ENCODE measurements at places on chromosomes 13 and 19.

DNA sequence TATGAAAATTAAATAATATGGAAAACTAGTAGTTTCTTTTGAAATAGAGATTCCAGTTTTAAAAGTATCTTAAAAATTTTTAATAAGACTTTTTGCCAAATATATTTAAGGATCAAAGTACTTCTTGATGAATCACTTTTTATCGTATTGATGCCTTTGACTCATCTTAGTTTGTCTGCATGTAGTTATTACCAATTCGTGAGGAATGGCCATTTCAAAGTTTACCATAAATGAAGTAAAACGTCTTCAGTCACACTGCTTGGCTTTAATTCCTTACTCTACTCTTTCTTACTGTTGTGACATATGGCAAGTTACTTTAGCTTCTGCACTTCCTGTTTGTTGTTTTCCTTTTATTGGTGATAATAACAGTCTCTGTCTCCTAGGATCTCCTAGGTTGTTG, 38.3 kb downstream of the NDFIP2 start:
- DNase-seq: no peak

DNA sequence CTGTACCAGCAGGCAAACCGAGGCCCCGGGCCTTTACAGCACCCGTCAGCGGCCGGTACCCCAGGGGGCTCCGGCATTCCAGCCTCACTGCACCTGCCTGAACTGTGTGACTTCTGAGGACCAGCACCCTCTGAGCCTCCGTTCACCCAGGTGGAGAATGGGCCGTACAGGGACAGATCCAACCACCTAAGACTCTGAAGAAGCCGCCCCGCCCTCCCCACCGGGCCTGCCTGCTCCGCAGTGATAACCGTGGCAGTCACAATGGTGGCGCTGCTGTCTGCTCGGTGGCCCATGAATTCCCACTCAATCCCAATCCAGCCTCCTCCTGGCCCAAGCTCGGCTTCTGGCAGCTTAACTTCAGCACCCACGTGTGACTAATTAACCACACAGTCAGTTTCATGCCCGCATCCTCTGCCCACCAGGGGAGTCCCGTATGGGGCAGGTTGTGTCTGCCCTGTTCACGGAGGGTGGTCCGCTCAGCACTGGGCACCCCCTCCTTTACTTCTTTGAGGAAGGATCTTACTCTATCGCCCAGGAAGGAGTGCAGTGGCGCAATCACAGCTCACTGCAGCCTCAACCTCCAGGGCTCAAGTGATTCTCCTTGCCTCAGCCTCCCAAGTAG, 3.4 kb downstream of the TCF3 start:
- no peak for DNase-seq

DNA sequence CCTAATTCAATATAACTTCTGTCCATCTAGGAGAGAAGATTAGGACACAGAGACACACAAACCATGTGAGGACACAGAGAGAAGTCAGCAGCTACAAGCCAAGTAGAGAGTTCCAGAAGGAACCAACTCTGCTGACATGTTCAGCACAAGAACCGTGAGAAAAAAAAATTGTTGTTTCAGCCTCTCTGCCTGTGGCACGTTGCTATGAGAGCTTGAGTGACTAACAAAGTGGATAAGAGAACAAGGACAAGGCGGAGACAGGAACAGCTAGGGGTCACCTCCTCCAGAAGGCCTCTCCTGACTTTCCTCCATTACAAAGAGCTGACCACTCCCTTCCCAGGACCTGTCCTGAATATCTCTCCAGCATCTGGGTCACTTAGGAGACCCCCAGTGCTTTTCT, 5.6 kb upstream of the SIGLEC12 start:
- no peak for DNase-seq

- peak; percentile 33 for DNase-seq
Observed at GRCh38 chr19:17951157-17951989, 15.5 kb upstream of the KCNN1 start.

GRCh38 chr19:37977992-37978391, 71.0 kb downstream of the SIPA1L3 start:
- DNase-seq: no peak

DNA sequence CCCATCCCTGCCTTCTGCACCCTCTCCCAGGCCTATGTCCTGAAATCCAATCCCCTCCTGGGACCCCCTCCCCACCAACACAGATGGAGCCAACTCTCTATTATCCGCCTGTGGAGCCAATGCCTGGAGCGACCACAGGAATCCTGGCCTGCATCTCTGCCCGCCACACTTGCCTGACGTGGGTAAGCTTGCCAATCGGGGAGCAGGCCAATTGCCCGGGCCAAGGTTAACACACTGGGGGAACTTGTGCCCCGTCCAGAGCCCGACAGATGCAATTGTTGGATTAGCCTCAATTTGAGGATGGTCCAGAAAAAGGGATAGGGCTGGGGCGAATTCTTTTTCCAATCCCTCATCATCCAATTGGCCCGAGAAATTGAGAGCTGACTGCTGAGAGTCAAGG, 5.9 kb downstream of the WIZ start:
- no peak for DNase-seq

- DNase-seq: peak; percentile 18
Observed at GRCh38 chr13:108220041-108220440, 1.8 kb downstream of the ABHD13 start.

- peak; percentile 46 for DNase-seq
Observed at GRCh38 chr19:34120846-34121639, 51.3 kb upstream of the LSM14A start.

- DNase-seq: no peak
Observed at GRCh38 chr19:27765397-27765796, 1447.6 kb downstream of the UQCRFS1 start.

DNA sequence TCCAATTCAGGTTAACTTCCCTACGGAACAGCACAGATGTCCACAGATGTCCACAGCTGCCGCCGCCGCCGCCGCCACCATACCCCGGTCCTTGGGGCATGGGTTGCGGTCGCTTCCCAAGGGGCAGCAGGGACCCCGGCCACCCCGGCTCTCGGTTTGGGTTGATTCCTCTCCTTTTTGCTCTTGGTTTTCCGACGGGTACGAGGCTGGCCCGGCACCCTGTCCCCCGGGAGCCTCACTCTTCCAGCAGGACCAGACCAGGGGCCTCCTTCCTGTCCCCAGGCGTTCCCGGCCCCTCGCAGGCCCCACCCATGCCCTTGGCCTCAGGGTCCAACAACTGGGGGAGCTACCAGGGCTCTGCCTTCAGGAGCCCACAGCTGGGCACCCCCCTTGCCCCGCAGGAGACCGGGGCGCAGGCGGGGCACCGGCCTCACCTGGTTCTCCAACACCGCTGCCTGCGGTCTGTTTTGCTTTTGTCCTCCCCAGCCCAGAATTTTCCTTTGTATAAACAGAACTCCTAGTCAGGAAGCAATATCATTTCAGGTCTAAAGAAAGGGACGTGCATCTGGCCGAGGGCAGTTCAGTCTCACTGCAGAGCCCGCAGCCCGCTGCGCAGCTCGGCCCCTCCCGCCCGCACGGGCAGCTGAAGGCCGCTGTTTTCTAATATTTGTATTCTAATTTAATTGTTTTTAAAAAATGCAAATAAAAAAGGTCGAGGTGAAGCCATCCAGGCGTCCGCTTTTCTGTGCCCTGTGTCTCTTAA, 27.9 kb downstream of the ZBTB7A start:
- DNase-seq: no peak

DNA sequence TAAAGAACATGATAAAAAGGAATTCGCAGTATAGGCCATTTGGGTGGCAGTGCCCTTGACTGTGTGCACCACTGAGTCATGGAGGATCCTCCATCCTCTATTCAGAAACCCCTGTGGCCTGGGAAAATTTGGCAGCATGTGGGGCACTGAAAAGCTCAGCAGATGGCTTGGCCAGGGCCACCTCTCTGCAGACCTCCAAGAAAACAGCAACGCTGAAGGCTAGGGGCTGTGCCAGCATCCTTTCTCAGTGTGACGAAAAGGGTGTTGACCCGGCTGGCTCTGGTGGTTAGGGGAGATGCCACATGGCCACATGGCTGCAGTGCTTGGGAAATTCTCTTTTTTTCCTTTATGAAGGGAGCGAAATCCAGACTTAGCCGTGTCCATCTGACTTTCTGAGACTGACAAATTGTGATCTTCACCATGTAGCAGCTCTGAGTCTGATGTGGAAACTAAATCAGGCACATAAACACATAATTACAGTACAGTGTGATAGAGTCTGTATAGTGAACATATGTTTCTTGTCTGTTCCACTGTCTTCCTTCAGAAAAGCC, 178.0 kb downstream of the KCTD12 start:
- no peak for DNase-seq

GRCh38 chr13:114120591-114121011, 11.8 kb downstream of the RASA3 start:
- no peak for DNase-seq

DNA sequence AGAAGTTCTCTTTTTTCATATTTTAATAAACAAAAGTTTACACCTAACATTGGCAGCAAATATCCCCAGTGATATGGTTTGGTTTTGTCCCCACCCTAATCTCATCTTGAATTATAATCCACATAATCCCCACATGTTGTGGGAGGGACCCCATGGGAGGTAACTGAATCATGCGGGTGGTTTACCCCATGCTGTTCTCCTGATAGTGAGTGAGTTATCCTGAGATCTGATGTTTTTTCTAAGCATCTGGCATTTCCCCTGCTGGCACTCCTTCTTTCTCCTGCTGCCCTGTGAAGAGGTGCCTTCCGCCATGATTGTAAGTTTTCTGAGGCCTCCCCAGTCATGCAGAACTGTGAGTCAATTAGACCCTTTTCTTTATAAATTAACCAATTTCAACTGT, 214.7 kb downstream of the SLITRK1 start:
- DNase-seq: no peak

- DNase-seq: no peak
Observed at GRCh38 chr13:111256946-111257345, 63.5 kb upstream of the TEX29 start.

DNA sequence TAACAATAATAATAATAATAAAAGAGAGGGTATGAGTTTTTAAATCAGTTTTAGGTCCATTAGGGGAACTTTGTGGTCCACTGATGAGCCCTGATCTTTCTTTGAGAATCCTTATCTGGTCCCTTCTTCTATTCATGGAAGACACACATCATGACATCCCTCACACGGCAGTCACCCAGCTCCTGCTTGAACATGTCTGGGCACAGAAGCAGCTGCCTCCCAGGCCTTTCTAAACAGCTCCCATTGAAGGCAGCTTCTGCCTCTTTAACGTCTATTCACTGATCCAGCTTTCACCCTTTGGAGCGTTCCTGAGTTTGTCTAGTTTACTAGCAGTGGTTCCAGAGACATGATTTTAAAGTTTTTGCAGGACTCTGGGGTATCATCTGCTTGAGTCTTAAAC, 42.6 kb upstream of the STK24 start:
- no peak for DNase-seq

DNA sequence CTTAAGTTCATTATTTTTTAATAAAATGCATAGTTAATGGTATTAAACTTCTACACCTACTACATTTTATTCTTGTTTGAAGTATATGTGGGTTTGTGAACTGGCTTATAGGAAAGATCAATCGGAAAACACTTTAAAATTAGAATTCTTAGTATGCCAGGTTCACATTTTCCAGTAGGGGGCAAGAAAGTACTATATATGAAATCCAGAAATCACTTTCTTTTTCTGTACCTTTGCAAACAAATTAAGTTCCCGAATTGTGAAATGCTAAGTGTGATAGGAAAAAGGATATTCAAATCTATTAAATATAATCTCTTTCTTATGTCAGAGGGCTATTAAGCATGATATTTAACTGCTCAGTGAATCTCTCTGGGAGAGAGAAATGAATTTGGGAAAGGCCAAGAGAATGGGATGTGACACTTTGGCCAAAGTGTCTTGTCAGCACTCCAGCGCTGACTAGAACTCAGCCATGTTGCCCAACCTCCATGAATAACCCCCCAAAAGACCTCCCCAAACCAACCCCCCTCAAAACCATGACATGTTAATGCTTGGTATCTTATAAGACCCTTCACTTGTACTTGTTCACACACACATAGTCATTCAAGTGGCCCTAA, 122.6 kb upstream of the SLC10A2 start:
- no peak for DNase-seq

- DNase-seq: no peak
Observed at GRCh38 chr13:27973961-27974662, 5.0 kb upstream of the CDX2 start.

DNA sequence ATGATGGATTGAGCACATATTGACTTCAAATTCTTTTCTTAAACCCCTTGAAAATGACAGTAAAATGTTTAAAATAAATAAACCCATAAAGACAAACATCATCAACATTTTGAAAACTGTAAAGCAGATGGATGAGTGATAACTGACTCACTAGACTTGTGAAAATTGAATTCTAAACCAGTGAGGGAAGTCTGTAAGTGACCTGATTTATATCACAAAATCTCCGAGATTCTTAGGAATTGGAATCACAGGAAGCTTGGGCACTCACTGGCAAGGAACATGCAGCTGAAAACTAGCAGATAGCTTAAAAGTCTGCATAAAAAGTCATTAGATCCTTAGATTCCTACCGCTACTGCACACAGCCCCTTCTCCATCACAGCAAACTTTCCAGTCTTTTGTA, 51.3 kb upstream of the TSC22D1 start:
- DNase-seq: no peak

DNA sequence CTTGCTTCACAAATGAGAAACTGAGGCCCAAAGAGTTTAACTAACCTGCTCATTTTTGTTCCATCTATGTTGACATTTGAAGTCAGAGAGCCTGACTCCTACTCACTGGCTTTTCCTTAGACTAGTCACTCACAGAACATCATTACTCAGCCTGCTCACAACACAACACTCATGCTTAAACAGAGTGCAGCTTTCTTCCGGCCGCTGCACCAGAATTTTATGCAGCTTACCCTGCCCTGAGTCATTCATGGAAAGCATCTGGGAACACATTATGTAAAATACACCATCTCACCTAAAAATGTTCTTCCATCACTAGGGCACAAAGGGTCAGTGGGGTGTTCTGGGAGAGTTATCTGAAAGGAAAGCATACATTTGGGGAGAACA, 303.4 kb downstream of the SPRY2 start:
- DNase-seq: no peak

GRCh38 chr19:47699360-47699917, 13.8 kb upstream of the EHD2 start:
- DNase-seq: peak; percentile 29

- DNase-seq: no peak
Observed at GRCh38 chr13:102710261-102710679, 15.4 kb upstream of the METTL21C start.

GRCh38 chr19:46206176-46206575, 23.4 kb upstream of the IGFL1 start:
- no peak for DNase-seq

DNA sequence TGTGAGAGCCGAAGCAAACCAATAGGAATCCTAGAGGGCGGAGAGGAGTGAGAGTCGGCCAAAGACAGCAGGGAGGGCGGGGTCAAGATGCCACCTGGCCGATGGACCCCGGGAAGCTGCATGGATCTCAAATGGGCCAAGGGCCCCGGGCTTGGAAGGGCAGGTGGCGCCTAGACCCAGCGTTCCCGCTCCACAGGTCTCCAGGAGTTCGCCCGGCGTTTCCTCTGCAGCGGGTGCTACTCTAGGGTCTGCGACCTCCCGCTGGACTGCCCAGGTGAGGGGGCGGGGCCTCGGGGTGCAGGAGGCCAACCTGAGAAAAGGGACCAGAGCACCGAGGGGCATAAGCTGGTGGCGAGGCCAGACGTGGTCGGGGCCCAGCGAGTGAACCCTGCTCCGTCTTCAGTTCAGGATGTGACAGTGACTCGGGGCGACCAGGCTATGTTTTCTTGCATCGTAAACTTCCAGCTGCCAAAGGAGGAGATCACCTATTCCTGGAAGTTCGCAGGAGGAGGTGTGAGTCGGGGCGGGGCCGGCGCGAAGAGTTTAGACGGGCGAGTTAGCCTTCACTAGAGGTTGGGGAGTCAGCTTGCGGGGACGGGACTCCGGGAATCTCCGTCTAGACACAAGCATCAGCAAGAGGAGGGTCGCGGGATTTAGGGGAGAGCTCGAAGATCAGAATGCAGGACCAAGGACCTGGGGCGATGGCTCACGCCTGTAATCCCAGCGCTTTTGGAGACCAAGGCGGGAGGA, 9.9 kb downstream of the SPACA6 start:
- DNase-seq: no peak
